ENCODE measurements at places on chromosomes 4 and X. TPM values are rescaled to one million over a fixed set of nuclear protein-coding genes. Genes with fewer than 3 reads are reported as not detected.

FNIP2 gene
- total RNA-seq: 38.5 TPM

ZNF182 gene
- 2.8 TPM for total RNA-seq

NLGN4X gene
- total RNA-seq: 2.0 TPM

DNA sequence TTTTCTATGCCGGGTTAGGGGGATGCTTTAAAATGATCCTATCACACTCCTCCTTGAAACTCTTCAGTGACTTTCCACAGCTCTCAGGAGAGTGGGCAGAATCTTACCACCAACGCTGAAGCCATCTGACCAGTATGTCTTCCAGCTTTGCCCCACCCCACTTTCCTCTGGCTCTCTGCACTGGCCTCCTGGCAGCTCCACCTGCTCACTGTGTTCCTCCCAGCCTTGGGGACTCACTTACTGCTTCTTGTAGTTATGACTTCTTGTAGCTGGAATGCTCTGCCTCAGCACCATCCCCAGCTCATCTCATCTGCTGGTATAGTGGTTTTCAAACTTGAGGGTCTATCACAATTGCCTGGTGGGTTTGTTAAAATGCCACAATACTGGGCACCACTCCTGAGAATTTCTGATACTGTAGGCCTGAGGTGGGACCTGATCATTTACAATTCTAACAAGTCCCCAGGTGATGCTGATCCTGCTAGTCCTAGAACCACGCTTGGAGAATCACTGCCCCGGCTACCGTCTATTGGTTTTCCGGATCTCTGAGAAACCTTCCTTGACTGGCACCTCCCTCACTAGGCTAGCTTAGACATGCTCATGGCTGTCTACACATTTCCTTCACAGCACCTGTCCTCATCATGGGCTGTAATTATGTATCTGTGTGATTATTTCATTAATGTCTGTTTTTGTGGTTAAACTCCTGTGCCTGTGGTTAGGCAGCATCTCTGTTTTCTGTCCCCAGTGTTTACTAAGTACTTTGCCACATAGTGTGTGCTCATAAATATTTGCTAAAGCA lies 152.2 kb downstream of the MGST2 start:
- no peak for DNase-seq

GRCh38 chr4:110268352-110268751 lies 69.9 kb upstream of the ELOVL6 start:
- DNase-seq: no peak

GRCh38 chrX:40105835-40106675 lies 8.3 kb upstream of the BCOR start:
- DNase-seq: peak; percentile 85

- DNase-seq: no peak
Measured at GRCh38 chr4:163448540-163449203, 24.9 kb downstream of the TKTL2 start.

- no peak for DNase-seq
Measured at GRCh38 chr4:152536545-152537182, 772 bp upstream of the FBXW7 start.
